Stimulated activated CD4-positive, alpha-beta T cell treated with anti-CD3 and anti-CD28 coated beads, Interleukin-12 subunit alpha, Interleukin-12 subunit beta, amount 100 ng/mL, for 48 hours (primary cell): ENCODE measurements at places on chromosomes 7 and 10.

- DNase-seq = peak; percentile 73
Observed at GRCh38 chr10:130190055-130190736, 54.0 kb downstream of the GLRX3 start.

GRCh38 chr7:44116087-44116788 is 7.1 kb downstream of the POLD2 start:
- no peak for DNase-seq

GRCh38 chr10:89343089-89343767 is 15.4 kb downstream of the IFIT3 start:
- DNase-seq = no peak

DNA sequence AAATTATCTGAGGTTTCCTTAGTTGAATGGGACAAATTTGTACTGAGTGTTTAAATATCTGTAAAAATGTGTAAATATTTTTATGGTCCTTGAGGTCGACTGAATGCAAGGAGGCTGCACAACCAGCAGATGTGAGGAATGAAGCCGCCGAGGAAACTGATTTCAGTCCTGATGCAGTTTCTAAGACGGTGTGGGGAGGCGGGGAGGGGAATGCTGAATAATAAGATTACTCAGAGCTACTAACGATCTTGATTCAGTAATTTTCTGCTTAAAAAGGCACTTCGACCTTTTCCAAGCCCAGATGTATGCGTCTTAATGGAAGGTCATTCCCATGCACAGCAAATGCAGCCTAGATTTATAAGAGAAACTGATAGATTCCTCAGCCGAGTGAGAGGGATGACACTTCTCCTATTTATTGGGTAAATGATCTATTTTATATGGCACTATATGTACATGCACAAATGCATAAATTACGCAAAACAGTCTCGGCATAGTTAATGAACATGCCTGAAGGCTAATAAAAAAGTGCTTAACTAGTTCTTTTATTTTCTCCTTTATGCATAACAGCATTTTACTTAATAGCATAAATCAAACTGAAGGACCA is 167.6 kb upstream of the PITRM1 start:
- no peak for DNase-seq

DNA sequence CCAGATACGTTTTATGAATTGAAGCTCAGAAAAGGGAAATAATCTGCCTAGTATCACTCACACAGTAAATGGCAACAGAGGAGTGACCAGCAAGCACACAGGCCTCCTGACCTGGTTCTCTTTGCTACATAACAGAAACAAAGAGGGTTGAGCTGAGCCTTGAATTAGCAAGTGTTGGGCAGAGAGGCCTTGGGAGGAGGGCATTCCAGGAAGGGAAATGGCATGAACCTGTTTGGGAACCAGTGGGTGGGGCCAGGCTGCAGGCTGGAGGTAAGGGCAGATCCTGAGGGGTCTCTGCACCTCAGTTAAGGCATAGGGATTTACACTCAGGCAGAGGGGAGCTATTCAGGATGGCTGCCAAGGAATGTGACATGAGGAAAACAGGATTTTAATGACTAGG is 24.8 kb upstream of the CYCS start:
- DNase-seq = no peak

DNA sequence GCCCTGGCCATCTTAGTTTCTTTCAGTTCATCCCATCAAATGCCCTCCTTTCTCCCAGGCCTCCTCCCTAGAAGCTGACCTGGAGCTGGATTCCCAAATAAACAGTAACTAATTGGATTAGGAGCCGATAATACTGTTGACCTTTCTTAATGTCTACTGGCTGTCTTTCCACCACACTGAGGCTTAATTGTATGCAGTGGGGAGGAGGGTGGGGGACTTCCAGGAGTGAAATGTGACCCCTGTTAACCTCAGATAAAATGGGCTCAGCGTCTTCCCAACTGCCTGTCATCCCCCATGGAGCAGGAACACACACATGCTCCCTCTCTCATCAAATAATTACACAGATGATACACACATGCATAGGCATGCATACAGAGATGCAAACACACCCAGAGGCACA is 53.7 kb upstream of the LBX1 start:
- no peak for DNase-seq

DNA sequence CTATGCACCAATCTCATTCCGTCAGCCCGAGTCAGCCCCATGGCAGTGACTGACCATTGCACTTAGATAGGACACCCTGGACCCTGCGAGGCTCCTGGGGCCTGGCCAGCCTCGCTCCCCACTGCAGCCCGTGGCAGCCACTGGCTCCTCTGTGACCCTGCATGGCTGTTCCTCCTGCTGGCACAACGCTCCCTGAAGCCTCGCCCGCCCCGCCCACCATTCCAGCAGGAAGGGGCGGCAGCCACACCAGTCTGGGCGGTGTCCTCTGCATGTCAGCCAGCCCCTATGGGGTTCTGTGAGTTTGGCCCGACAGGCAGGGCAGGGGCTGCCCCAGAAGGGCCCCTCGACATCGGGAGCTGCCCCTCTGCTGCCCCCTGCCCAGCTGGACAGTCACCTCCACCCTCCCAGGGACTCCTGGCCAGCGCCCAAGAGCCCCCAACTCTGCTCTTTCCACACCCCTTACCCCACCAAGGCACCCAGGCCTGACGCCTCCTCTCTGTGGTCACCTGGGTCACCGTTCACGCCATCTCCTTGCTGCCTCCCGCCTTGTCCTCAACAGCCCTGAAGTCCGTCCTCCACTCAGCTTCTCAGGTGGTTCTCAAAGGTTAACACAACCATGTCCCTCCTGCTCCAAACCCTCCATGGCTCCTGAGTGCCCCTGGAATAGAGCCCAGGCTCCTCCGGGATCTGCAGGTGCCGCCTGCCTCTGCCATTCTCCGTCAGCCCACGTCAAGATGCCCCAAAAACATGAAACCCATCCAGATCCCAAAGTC is 103.5 kb downstream of the MICALL2 start:
- DNase-seq = no peak

DNA sequence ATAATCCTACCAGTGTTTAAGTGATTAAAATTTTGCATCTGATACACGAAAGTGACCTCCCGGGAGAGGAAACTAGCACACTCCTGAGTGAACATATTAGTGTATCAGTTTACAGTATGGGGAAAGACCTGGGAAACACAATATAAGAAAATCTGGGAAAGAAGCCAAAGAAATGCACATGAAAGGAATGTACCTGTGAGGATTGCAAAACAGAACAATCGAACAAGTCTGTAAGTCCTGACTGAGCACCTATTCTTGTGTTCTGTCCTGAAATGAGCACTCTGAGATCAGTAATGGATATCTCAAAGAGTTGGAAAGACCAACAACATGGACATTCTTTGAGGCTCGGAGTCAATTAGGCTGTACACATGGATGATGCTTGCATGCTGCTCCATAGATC is 554.7 kb downstream of the SORCS3 start:
- DNase-seq = no peak

GRCh38 chr10:33657154-33657908 is 322.9 kb upstream of the NRP1 start:
- DNase-seq = no peak

- no peak for DNase-seq
Observed at GRCh38 chr7:36285276-36285675, 104.4 kb upstream of the ANLN start.

DNA sequence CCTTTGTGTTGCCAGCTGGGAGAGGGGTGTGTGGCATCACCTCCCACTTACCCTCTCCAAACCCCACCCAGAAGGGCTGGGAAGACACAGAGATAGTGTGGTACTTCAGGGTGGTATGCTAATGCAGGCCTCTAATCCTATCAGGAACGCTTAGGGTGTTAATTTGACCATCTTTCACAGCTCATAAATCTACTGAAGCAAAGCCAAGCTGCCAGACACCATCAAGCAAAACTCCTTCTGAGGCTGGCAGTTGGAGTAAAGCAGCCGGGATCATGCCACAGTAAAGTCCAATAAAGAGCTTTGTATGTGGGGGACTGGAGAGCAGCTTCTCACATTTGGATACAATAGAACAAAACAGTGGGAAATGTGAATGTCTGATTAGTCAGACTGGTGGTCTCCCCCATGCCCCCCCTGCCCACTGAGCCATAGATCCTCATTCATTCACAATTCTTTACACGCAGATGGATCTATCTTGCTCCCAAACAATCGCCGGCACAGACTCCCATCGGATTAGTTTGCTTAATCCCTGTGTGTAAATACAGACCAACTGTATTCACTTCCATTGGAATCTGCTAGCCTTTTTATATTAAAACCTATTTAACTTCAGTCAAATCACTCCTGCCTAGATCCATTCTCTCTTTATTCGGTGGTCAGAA is 29.6 kb downstream of the FGFBP3 start:
- DNase-seq = no peak
